ENCODE measurements at places on chromosomes 1 and 21.

DNA sequence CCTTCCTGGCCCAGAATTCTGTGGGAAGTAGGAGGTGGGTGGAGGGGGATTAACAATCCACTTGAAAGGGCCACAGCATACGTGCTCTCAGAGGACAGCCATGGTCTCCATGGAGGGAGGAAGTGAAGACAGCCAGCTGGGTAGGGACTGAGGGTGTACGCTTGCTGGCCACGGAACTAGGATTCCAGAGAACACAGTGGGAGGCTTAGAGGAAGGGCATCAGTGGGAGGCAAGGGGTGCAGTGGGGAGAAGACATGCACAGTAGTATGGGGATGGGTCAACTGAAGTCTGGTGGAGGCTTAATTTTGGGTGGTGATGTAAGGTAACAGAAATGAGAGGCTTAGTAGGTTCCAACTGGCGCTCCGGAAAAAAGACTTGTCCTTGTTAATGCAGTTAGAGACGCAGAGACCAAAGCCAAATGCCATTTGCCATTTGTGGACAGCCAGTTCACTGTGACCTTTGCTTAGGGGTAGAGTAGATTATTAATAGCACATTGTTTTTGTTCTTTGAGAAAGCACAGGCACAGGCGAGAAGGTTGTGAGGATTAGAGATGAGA, 103.0 kb downstream of the ZSCAN20 start:
- DNase-seq, result no peak

DNA sequence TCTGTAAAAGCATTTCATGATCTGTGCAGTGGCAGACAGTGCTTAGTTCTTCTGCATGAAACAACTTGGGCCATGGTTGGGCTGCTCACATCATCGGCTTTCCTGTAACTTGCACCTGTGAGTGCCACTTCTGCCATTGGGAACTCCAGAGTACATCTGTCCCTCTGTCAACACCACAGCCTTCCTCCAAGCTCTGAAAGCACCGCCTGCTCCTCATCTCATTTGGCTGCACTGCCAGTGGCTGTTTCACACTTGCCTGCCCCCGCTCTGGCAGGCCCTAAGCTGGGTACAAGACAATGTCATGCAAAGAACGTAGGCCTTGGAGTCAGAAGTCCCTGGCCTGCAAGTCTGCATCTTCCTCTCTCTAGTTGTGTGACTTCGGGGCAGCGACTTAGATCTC, 46.4 kb downstream of the DDX20 start:
- DNase-seq, result no peak

DNA sequence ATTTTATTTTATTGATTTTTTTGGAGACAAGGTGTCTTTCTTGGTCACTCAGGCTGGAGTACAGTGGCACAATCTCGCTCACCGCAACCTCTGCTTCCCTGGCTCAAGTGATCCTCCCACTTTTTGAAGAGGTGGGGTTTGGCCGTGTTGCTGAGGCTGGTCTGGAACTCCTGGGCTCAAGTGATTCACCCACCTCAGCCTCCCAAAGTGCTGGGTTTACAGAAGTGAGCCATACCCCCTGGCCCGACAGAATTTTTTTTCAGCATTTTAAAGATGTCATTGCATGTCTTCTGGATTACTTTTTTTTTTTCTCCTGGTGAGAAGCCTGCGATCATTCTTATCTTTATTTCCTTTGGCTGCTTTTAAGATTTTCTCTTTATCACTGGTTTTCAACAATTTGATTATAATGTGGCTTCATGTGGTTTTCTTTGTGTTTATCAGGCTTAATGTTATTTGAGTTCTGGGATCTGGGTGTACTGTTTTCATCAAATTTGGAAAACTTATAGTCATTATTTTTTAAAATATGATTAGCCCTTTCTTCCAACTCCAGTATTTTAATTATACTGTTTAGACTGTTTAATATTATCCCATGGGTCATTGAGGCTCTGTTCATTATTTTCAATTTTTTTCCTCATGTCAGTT, 23.1 kb upstream of the PTBP2 start:
- no peak for DNase-seq

- DNase-seq, result no peak
Measured at GRCh38 chr1:115539736-115540135, 102.0 kb upstream of the VANGL1 start.

- no peak for DNase-seq
Measured at GRCh38 chr1:205258261-205258691, 30.5 kb downstream of the TMCC2 start.

DNA sequence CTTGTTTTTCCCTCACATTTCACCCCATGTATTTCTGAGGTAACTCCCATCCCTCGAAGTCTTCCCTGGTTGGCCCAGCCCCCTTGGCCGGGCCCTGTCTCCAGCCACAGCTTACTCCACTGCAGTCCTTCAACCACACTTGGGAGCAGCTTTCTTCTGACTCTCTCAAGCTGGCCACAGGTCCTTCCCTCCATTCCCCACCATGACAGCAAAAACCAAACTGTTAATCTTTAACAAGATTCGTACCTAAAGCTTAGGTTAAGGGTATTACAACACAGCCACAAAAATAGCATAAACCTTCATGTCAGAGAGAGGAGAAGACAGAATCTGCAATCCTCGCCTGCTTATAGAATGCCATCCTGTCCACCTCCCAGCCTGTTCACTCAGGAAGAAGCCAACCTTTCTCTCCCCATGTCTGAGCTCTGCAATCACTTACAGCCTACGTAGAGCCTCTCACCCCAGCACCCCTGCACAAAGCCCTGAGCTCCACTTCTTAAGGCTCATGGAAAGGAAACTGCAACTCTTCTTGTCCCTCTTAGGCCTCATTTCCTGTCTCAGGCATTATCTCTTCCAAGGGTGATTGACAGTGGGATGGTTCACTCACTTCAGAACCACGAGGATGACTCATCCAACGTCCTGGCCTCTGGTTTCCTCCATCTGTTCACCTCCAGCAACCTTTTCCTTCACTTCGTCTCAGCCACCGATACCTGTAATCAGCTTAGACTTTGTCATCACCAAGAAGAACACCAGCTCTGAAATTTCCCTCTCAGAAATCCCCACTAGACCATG, 72.8 kb downstream of the CD2 start:
- DNase-seq, result no peak

DNA sequence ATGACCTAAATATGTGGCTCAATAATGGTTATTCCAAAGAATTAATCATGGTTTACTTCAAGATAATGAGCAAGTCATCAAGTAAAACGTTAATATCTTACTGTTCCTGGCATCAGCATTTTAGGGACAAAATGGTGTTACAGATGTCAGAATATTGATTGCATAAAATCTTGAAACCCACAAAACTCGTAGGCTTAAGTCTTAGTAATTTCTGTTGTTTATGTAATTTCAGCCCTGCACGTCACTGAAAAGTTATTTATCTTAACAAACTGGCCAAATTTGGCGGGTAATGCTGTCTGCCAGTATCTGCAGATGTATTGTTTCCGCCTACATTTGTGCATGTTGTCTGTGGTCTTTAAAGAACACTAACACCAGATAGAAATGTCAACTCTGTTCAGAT, 25.8 kb downstream of the CDC7 start:
- DNase-seq, result peak; percentile 44

GRCh38 chr1:98981917-98982513, 22.6 kb downstream of the PLPPR5 start:
- DNase-seq, result no peak

GRCh38 chr1:46219551-46220520, 16.7 kb downstream of the LURAP1 start:
- no peak for DNase-seq

GRCh38 chr1:225881081-225881958, 860 bp downstream of the TMEM63A start:
- DNase-seq, result no peak

DNA sequence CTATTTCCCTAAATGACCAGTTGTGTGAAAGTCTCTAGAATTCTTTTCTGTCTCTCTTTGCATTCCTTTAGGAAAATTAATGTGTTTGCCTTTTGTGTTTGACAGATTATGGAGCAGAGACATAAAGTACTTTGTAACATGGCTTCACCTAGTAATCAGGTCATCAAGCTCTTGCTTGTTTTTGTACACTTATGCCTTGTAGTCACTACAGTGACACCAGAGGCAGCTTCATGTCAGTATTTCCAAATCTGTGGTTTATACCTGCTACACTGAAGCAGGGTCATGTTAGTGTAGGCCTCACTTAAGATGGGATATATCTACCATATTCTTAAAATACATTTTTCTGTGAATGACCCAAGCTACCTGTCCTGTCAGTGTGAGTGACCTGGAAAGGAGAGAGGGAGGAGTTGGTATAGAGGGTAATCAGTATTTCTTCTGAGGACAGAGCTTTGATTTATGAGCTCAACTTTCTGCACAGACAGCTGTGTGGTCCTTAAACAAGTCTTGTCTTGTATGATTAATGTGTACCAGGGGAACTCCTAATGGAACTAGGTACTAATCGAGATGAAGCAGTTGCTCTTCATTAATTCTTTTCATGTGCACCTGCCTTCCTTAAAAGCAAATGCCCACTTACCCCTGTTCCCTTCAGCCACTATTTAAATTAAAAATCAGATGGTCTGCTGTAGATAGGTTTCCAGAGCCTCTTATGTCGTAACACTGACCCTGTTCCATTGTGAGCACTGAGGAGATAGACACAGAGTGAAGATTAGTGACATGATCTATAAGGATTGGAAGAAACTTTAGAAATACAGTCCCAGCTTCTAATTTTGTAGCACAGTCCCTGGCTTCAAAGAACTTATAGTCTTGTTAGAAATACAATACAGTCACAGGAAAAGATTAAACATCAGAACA, 45.7 kb downstream of the MACO1 start:
- DNase-seq, result no peak

- no peak for DNase-seq
Measured at GRCh38 chr1:193785850-193786420, 599.5 kb upstream of the B3GALT2 start.

GRCh38 chr1:174654560-174654959, 206.8 kb downstream of the GPR52 start:
- no peak for DNase-seq

GRCh38 chr1:37691497-37692077, 729 bp upstream of the CDCA8 start:
- no peak for DNase-seq

DNA sequence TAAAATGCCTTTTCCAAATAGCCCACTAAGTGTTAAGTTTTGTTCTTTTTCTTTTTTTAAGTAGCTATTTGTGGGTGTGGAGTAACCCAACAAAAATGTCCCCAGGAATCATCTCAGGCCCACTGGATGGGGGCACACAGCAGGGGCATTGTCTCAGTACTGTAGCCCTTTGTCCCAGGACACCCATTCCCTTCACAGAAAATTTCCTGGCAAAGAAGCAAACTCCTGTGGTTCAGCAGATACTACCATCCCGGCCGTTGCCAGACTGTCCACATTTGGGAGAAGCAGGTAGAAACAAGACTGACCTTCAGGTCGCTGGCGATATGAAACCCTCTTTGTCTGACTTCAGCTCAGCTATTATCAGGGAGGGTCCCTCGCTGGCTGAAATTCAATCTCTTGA, 23.7 kb upstream of the SRRM1 start:
- no peak for DNase-seq

GRCh38 chr1:152061952-152062351, 25.1 kb upstream of the S100A11 start:
- DNase-seq, result no peak

- no peak for DNase-seq
Measured at GRCh38 chr1:78370779-78371482, 119.8 kb upstream of the PTGFR start.

GRCh38 chr1:14745789-14746188, 147.3 kb downstream of the KAZN start:
- no peak for DNase-seq

GRCh38 chr1:245255783-245256182, 101.0 kb downstream of the KIF26B start:
- DNase-seq, result no peak

DNA sequence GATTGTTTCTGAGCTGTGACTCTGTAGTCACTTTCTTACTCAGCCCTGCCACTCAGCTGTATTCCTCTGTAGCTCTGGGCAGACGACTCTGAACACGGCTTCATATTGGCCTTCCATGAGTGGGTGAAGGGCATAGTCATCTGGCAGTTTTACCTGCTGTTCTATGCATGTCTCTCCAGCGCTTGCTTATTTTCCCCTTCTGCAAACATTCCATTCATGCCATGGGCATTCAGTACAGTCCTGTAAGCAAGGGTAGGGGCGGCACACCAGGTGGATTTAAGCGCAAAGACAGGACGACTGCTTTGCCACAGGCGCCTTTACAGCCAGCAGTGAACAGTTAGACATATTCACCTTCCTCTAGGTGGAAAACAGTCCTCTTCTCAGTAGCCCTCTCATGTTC, 4.4 kb upstream of the WDR26 start:
- no peak for DNase-seq

- no peak for DNase-seq
Measured at GRCh38 chr1:155974208-155975115, 3.9 kb downstream of the ARHGEF2 start.

DNA sequence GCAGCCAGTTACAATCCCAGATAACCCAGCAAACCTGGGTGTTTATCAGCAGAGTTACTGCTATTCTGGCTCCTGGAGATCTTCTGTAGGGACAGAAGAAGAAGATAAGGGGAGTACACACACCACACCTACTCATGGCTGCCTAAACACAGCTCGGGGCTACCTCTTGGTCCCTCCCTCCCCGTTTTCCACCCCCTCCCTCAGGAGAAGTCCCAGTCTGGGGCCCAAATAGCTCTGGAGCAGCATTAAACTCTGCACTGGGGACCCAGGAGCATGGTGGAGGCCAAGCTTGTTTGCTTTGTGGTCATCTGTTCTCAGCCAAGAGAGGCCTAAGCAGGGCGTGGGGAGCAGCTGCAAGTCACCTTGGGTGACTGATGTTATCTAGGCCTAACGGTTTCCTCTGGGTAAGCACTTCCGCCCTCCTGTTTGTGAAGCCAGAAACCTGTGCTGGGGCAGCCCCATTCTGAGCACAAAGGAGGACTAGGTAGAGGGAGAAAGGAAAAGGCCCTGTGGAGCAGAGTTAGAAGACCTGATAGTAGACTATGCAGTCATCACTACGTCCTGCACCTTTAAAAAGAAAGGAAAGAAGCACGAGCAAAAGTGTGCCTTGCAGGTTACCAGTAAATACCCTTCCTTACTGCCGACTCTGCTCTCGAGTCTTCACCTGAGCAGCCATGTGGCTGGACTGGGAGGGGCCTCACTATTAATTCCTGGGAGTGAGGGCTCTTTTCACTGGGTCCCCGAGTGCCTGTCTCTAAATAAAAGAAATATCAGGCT, 2.0 kb upstream of the RCSD1 start:
- DNase-seq, result no peak

GRCh38 chr1:200330741-200331428, 79.0 kb downstream of the ZNF281 start:
- peak; percentile 72 for DNase-seq
